ENCODE measurements at places on chromosomes 1 and 21.
A peak's percentile ranks its signal among the peaks of the same experiment; 100 is the strongest.

DNA sequence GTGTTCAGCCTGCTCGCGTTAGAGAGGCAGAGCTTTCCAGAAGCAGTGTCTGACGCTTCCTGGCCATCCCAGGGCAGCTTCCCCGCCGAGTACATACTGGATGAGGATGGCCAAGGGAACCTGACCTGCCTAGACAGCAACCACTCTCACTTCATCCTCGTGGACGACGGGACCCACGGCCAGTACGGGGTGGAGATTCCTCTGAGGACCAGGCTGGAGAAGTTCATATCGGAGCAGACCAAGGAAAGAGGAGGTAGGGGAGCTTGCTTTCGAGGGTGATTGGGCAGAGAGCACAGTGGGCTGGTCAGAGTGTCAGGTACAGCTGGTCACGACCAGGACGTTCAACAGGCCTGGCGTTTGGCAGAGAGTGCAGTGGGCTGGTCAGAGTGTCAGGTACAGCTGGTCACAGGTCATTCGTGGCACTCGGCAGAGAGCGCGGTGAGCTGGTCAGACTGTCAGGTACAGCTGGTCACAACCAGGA is 22.4 kb downstream of the TRPM2 start:
- no peak for DNase-seq

GRCh38 chr1:214044438-214045214 is 56.9 kb downstream of the PROX1 start:
- DNase-seq = no peak

DNA sequence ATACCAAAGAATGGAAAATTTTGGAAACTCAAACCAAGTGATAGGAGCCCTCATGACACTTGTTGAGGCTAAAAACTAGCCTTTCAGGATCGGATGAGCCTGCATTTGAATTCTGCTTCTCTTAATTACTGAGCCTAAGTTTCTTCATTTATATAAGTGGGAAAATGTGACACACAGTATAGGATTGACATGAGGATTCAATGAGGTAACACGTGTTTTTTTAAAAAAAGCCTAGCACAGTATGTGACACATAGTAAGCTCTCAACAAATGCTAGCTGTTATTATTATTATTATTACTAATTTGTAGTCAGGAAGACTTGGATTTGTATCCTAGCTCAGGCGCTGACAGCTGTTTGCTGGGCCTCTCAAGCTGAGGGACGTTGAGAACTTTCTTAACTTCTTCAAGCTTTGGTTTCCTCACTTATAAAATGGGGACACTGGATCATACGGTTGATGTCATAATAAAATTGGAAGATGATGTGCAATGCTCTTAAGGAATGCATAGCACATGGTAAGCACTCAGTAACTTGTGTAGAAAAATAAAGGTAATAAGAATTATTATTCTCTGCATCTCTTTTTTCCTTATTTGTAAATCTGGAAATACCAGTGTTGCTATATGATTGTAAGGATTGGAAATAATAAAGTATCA is 55.4 kb upstream of the JUN start:
- no peak for DNase-seq

GRCh38 chr1:62882201-62883104 is 98.5 kb downstream of the ATG4C start:
- DNase-seq = no peak

DNA sequence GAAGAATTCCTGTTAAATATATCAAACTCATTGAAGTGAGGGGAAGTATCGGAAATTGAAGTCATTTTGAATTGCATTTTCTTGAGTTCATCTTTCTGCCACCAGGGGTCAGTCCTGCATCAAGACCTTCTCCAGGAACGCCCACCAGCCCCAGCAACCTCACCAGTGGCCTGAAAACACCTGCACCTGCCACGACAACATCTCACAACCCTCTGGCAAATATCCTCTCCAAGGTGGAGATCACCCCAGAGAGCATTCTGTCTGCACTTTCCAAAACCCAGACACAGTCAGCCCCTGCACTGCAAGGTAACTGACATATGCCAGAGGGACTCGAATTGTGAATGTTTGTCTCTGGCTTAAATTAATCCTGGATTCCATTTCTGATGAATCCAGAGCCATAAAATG is 22.8 kb upstream of the TARS2 start:
- peak; percentile 59 for DNase-seq
